Left lung (tissue), 14 donors: ENCODE measurements at places on chromosomes 2 and 18.

GRCh38 chr18:68438536-68438935, 276.4 kb downstream of the TMX3 start:
- DNase-seq = no peak

- no peak for DNase-seq
These were observed 70.0 kb upstream of the ZNF236 start for GRCh38 chr18:76752400-76752799.

DNA sequence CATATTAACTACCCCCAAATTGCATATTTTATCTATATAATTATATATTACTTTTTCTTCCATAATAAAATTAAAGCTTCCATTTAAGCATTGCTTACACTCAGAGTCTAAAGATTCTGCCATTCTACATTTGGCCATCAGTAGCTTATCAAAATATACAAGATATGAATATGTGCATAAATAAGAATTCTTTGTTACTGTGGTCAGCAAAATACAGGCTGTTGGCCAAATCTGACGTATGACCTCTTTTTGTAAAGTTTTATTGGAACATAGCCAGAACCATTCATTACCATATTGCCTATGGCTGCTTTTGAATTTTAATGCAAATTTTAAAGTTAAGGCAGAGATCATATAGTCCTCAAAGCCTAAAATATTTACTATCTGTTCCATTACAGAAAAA, 643.9 kb upstream of the VRK2 start:
- DNase-seq = peak; percentile 1

GRCh38 chr18:48896875-48897511, 53.8 kb downstream of the SMAD7 start:
- DNase-seq = peak; percentile 89

DNA sequence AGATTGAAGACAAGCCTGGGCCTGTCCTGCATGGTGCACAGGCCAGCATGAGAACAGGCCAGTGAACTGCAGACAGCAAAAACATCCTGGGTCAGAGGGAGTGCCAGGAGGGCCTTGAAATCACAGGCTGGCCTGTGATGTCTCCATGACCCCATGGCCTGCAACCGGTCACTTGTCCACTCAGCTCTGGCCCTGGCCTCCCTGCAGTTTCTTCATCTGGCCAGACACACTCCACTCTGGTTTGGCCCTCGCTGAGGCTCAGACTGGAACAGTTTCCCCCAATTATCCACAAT, 12.6 kb downstream of the CYRIA start:
- DNase-seq = no peak

GRCh38 chr18:13546638-13547037, 179.7 kb downstream of the FAM210A start:
- no peak for DNase-seq

- DNase-seq = no peak
These were observed 493 bp downstream of the UCN start for GRCh38 chr2:27307545-27308358.

GRCh38 chr2:134220344-134220974, 33.4 kb upstream of the MGAT5 start:
- DNase-seq = no peak

DNA sequence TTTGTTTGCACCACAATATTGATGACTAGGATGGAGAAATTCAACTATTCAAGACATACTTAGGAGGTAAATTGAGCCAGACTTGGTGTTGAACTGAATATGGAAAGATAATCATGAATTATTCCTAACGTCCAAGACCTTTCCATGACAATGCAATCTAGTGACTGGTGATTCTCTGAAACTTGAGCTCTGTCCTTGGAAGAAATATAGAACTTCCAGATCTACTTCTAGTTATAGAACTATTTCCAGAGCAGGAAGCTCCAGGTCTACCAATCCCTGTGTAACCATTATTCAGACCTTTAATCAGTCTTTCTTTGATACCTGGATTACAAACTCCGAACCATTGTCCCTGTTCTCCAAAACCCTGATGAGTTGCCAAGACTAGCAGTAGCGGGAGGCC, 272.6 kb upstream of the SLC14A2 start:
- no peak for DNase-seq

GRCh38 chr18:313931-314330, 46.1 kb upstream of the THOC1 start:
- DNase-seq = no peak

- DNase-seq = peak; percentile 73
These were observed 186.5 kb downstream of the LPIN1 start for GRCh38 chr2:11932962-11933361.

DNA sequence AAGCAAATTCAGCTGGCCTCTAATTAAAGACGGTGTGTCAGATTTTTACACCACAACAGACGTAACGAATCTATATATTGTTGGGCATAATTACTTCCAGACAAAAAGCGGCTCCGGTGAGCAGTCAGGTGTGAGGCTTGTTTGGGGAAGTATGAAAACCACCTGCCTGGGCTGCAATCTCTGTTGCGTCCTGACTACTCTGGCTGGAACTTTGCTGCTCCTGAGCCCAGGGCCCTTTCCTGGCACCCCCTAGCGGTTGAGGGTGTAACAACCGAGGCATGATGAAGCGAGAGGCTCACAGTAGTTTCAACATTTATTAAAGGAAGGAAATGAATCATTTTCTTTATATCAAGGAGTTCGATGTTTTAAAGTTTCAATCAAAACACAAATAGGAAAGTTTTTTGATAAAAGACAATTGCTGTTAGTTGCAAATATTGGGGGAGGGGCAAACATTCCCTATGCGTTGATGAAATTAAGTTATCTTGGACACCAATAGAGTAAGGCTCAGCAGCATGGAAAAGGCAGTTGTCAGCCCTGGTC, 10.6 kb upstream of the ITGB6 start:
- peak; percentile 85 for DNase-seq

DNA sequence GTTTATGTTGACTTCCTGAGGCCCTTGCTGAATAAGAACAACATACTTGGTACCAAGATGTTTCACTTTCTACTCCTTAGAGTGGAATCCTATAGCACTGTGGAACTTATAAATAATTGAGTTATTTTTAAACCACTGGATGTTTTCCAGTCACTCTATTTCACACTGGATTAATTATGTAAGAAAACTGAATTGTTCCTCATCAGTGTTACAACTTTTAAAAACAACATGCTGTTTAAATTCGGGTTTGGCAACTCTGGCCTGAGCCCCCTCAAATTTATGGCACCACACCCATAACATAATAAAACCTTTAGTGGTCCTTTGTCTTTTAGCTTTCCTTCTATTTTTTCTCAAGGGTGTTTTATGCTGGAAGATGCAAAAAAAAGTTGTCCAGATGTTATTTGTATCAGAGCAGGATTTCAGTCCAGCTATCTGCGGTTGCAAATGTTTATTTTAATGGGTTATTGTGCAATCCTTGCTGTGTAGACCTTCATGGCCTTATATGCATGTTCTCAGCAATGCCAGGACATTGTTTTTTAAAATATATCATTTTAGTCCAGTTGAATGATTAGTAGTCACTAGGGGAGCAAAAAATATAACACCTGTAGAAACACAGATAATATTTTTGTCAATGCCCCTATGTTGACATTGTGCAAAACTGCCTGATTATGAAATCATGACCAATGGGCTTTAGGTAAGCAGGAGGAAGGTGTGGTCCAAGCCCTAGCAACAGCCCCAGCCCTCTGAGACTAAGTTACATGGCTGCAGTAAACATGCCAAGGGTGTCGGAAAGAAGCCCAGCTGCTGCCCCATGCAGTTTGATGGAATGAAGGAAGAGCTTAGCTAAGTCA, 638.0 kb upstream of the ZEB2 start:
- DNase-seq = peak; percentile 90

DNA sequence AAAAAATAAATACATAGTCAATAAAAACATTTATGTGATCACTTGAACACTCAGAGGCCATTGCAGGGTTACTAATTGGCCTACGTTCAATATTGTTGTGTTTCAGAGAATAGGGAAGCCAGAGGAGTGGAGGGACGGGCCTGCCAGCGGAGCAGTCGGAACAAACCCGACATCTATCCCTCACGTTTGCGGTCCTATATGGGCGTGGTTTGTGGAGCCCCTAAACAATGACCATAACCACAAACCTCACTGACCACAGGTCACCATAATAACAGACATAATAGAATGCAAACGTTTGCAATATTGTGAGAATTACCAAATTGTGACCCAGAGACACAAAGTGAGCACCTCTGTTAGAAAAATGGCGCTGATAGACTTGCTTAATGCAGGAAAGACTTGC, 19.5 kb upstream of the ZNF516 start:
- no peak for DNase-seq

GRCh38 chr2:217011576-217011975, 151.7 kb upstream of the TNP1 start:
- no peak for DNase-seq

DNA sequence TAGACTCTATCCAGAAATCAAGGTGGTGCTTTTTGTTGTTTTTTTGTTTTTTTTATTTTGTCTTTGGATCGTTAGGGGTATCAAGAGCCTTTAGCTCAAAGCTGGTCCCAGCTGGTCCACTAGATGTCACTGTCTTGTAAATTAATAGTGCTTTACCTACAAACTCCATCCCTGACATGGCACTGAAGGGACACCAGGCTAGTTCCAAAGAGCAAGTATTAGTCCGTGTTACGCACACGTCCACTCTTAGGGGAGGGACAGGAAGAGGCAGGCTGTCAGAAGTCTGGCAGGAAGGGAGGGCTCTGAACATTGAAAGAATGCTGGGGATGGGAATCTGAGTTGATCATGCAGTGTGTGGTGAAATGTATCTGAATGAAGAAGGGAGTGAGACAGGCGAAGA, 85.9 kb upstream of the CCBE1 start:
- no peak for DNase-seq

GRCh38 chr2:64852771-64853241, 136.4 kb upstream of the SLC1A4 start:
- DNase-seq = no peak

- peak; percentile 11 for DNase-seq
These were observed 22.6 kb downstream of the FER1L5 start for GRCh38 chr2:96665083-96665569.

DNA sequence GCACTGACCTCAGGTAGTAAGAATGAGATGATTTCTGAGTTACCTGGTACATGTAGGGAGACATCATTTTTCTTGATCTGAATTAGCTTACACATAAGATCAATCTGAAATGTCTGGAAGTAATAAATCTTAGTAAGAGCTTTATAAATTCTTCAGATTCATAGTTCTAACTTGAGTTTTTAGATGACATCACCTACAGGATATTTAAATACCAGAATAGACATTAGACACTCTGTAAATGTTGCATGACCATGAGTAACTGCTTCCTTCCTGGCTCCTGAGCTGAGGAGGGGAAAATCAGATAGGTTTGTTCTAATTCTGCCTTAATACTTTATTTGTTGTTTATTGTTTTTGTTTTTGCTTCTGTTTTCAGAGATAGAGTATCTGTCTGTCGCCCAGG, 181.8 kb downstream of the PHLPP1 start:
- DNase-seq = no peak

GRCh38 chr18:3593381-3593903, 143.5 kb downstream of the TGIF1 start:
- no peak for DNase-seq

- DNase-seq = no peak
These were observed 459.3 kb upstream of the TRIB2 start for GRCh38 chr2:12257476-12257875.

- no peak for DNase-seq
These were observed 680 bp downstream of the ATP5F1A start for GRCh38 chr18:46097431-46097800.

DNA sequence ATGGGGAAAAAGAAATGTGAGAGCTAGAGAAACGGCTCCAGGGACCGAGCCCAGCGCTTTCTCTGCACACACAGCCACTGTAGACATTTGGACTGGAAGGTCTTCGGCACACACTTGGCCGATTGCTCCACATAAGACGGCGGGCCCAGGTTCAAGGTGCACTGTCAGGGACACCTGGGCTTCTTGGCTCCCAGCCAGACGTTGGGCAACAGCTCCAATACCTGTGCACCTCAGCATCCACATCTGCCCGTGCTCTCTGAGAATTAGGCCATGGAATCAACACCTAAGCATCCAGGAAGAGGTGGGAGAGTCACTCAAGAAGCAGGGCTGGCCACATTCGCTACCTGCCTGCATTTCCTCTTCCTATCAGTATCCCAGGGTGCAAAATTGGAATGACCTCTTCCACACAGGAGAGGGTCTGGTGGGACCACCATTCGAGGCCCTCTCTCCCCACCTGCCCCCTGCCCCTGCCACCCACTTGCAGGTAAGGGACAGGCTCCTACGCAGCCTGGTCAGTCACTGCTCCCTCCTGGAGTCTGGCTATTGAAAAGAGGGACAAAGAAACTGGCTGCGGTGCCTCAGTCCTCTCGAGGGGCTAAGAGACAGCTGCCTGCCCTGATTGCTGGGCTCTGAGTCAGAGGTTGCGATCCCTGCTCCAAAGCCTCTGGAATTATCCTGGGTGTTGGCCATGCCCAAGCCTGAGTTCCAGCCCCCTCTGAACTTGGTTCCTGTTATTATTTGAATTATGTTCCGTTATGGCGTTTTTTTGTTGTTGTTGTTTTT, 40.1 kb upstream of the TAF1B start:
- DNase-seq = no peak

GRCh38 chr18:40939656-40940515, 1015.1 kb upstream of the PIK3C3 start:
- peak; percentile 60 for DNase-seq

- DNase-seq = no peak
These were observed 19.0 kb upstream of the CPO start for GRCh38 chr2:206920310-206920709.

DNA sequence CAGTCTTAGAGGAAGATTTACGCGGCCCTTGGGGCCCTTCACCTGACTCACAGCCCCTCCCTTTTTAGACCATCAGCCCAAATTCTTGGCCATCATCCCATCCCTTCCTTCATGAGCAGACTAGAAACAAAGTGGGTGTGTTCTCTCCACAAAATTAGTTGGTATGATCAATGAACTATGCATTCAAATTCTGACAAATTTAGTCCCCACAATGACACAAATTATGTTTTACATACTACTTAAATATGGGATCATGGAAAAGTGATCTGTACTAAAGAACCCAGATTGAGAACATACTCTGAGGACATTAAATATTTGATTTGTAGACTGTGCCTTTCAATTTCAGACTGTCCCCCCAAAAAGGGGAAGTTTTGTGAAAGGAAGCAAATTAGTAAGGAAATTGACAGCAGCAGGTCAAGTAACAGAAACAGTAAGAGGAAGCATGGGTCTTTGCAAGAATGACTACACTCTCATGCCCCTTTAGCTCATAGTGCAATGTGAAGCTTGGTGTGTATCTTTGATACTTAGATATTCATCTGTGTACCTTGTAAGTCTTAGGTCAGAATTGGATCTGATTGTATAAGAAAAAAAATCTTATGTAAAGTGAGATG, 2.2 kb upstream of the MAPRE2 start:
- no peak for DNase-seq

GRCh38 chr18:9353596-9353995, 19.0 kb downstream of the TWSG1 start:
- DNase-seq = no peak

DNA sequence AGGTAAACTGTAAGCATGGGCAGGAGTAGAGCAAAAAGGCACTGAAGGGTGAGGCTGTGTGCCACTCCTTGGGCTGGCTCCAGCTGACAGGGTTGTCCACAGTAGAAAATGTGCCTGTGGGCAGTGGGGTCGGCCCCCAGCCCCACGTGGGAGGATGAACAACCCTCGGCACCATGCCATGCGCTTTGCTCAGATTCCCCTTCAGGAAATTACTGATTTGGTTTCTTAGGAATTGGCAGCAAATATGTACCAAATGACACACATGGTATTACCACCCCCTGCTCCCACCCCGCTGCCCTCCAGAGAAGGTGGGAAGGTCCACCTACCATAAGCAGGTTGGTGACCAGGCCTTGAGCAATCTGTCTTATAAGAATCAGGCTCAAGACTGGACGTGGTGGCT, 13.6 kb downstream of the ADCY3 start:
- no peak for DNase-seq
